Subcutaneous preadipocyte (primary cell): ENCODE measurements at places on chromosomes 7 and 10. TPM values are rescaled to one million over a fixed set of nuclear protein-coding genes. Genes with fewer than 3 reads are reported as not detected.

The TEX36 gene
- total RNA-seq: not detected in 2 replicates

The ZEB1 gene
- 92.6 and 143 TPM in 2 replicates for total RNA-seq

The CPA2 gene
- not detected in 2 replicates for total RNA-seq

The EMX2 gene
- 1.1 and 3.1 TPM in 2 replicates for total RNA-seq

The CAMK2B gene
- 0.73 and 0.98 TPM in 2 replicates for total RNA-seq

The PDK4 gene
- total RNA-seq: 0.78 and 5.5 TPM in 2 replicates

The ACTR3C gene
- total RNA-seq: 0.20 and 0.37 TPM in 2 replicates

The LIPJ gene
- total RNA-seq: 0.73 TPM in 1 of 2 replicates, not detected in the other

The SPDYE16 gene
- under 0.01 TPM in 1 of 2 replicates, not detected in the other for total RNA-seq

The TECPR1 gene
- 9.9 and 19.7 TPM in 2 replicates for total RNA-seq

The PTN gene
- 0.20 and 0.37 TPM in 2 replicates for total RNA-seq

The SMKR1 gene
- total RNA-seq: 0.59 TPM in 1 of 2 replicates, not detected in the other

The RNLS gene
- 10.8 and 14.0 TPM in 2 replicates for total RNA-seq

The OGDHL gene
- 0.59 TPM in 1 of 2 replicates, not detected in the other for total RNA-seq

The SVOPL gene
- not detected in 2 replicates for total RNA-seq

The CTAGE8 gene
- total RNA-seq: 0.59 and 1.1 TPM in 2 replicates

The THNSL1 gene
- 2.6 and 4.5 TPM in 2 replicates for total RNA-seq

The OR13A1 gene
- total RNA-seq: not detected in 2 replicates

The KCNH2 gene
- not detected in 2 replicates for total RNA-seq

The PTPRN2 gene
- 0.20 and 0.37 TPM in 2 replicates for total RNA-seq

The GPR15LG gene
- total RNA-seq: not detected in 2 replicates

The ACHE gene
- total RNA-seq: under 0.01 TPM in 1 of 2 replicates, not detected in the other

The OTUD1 gene
- 2.7 and 3.7 TPM in 2 replicates for total RNA-seq

The AGR3 gene
- total RNA-seq: not detected in 2 replicates

The TAS2R4 gene
- 1.4 and 1.5 TPM in 2 replicates for total RNA-seq

The C7orf57 gene
- total RNA-seq: not detected in 2 replicates

The HSPA14 gene
- total RNA-seq: 16.9 and 17.2 TPM in 2 replicates

The OAT gene
- total RNA-seq: 151 and 163 TPM in 2 replicates

The ZC3HAV1L gene
- 14.5 and 15.1 TPM in 2 replicates for total RNA-seq

The TRIM56 gene
- total RNA-seq: 6.2 and 12.3 TPM in 2 replicates

The CRYGN gene
- under 0.01 and 0.37 TPM in 2 replicates for total RNA-seq

The IMPDH1 gene
- total RNA-seq: 42.3 and 52.0 TPM in 2 replicates

The BHLHA15 gene
- total RNA-seq: 0.39 TPM in 1 of 2 replicates, not detected in the other

The GPR26 gene
- not detected in 2 replicates for total RNA-seq
